ENCODE measurements at places on chromosomes 4 and X. TPM values are rescaled to one million over a fixed set of nuclear protein-coding genes. Genes with fewer than 3 reads are reported as not detected.

F8A2 gene
- not detected for total RNA-seq

MAGEB10 gene
- total RNA-seq, result not detected

GRCh38 chr4:74926007-74926406 lies 6.9 kb upstream of the PARM1 start:
- H3K27me3 ChIP-seq, result no peaks in the 10 kb centered on the region
- H3K4me1 ChIP-seq, result no peaks in the 10 kb centered on the region
- H3K27ac ChIP-seq, result no peak overlapping the region
- no peak overlapping the region for H3K4me3 ChIP-seq

- no peaks in the 10 kb centered on the region for H3K36me3 ChIP-seq
- H3K27me3 ChIP-seq, result no peaks in the 10 kb centered on the region
- H3K27ac ChIP-seq, result no peak overlapping the region
- H3K4me1 ChIP-seq, result no peaks in the 10 kb centered on the region
- peak; percentile 55 for DNase-seq
- no peak overlapping the region for H3K4me3 ChIP-seq
Observed at GRCh38 chr4:21879187-21879586, 69.4 kb downstream of the KCNIP4 start.

DNA sequence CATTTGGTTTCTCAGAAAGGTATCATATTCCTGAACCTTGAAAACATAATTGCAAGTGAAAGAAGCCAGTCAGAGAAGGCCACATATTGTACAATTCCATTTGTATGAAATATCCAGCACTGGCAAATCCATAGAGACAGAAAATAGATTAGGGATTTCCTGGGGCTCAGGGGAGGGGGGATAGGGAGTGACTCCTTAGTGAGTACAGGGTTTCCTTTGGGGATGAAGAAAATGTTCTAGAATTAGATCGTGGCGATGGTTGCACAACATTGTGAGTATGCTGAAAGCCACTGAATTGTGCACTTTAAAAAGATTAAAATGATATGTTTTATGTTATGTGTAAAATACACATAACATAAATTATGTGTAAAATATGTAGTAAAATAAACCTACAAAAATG lies 10.3 kb downstream of the XPNPEP2 start:
- H3K4me1 ChIP-seq, result no peaks in the 10 kb centered on the region
- H3K27me3 ChIP-seq, result no peaks in the 10 kb centered on the region
- no peak overlapping the region for H3K27ac ChIP-seq
- H3K36me3 ChIP-seq, result no peaks in the 10 kb centered on the region
- no peak overlapping the region for H3K4me3 ChIP-seq

DNA sequence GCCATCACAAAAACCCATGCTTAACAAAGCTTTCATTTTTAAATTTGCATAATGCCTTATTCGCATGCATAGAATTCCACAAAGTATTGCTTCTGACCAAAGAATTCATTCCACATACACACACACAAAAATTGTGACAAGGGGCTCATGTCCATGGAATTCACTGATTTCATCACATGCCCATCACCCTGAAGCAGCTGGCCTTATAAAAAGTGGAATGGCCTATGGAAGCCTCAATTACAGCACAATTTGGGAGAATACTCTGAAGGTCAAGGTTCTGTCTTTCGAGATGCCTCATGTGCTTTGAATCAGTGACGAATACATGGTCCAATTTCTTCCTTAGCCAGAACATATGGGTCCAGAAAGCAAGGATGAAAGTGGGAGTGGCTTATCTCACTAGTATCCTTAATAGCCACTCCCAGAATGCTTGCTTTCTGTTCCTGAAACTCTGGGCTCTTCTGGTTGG lies 165.7 kb downstream of the KDR start:
- H3K27me3 ChIP-seq, result no peaks in the 10 kb centered on the region
- DNase-seq, result peak; percentile 47
- H3K36me3 ChIP-seq, result no peaks in the 10 kb centered on the region
